ENCODE measurements at places on chromosomes 2 and 18.
A peak's percentile ranks its signal among the peaks of the same experiment; 100 is the strongest.

DNA sequence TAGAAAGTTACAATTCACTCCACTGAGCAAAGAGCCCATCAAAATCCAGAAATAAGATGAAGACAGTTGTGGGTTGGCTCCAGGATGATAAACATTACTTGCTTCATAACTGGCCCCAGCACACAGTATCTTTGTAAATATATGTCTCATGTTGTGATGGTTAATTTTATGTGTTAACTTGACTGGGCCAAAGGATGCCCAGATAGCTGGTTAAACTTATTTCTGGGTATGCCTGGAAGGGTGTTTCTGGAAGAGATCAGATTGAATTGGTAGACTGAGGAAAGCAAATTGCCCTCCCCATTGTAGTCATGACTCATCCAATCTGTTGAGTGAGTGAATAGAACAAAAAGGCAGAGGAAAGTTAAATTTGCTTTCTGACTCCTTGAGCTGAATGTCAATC, 373.8 kb downstream of the LNPK start:
- no peak overlapping the region for H3K27ac ChIP-seq
- H3K27me3 ChIP-seq: no peaks in the 10 kb centered on the region
- H3K36me3 ChIP-seq: no peaks in the 10 kb centered on the region
- no peaks in the 10 kb centered on the region for H3K4me1 ChIP-seq
- no peak overlapping the region for H3K4me3 ChIP-seq
- no peak for DNase-seq

- no peak overlapping the region for H3K4me3 ChIP-seq
- DNase-seq: no peak
- no peaks in the 10 kb centered on the region for H3K4me1 ChIP-seq
- no peak overlapping the region for H3K27ac ChIP-seq
Measured at GRCh38 chr2:112701052-112701451, 19.8 kb upstream of the NT5DC4 start.

DNA sequence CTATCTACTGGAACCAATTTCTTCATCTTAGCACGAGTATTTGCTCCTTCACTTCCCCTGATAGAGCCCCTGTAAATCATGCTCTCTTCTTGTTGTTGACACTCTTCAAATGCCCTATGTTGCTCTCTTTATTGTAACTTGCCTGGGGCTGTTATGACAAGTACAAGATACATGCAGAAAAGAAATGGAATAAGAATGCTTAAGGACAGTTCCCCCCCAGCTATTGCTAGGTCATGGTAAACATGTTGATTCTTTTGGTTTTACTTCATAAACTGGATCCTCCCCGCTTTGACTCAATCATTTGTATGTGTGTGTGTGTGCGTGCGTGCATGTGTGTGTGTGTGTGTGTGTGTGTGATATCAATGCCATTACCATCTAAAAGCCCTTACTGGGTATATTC, 368.5 kb upstream of the CNTNAP5 start:
- H3K27me3 ChIP-seq: no peaks in the 10 kb centered on the region
- H3K36me3 ChIP-seq: no peaks in the 10 kb centered on the region
- no peak overlapping the region for H3K27ac ChIP-seq
- no peak overlapping the region for H3K4me3 ChIP-seq
- H3K4me1 ChIP-seq: no peaks in the 10 kb centered on the region

DNA sequence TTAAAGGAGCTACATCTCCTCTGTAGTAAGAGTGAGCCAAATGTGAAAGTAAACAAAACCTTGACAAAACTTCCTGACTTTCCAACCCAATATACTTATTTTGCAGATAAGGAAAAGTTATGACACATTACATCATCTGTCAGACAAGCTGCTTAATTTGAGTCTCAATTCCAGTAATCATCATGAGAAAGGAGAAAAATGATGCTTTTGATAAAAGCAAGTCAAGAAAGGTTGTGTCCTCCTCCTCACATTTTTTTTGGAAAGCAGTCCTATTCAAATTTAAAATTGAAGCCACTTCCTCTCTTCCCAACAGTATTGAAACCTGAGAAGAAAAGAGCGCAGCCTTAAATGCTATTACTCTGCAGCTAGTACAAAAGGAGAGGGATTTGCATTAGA, 519.6 kb downstream of the LRP1B start:
- no peak for DNase-seq
- no peaks in the 10 kb centered on the region for H3K27me3 ChIP-seq
- peaks cover 3% of the 10 kb centered on the region for H3K4me1 ChIP-seq
- H3K36me3 ChIP-seq: no peaks in the 10 kb centered on the region
- H3K4me3 ChIP-seq: peak overlapping the region; percentile 6

- H3K36me3 ChIP-seq: no peaks in the 10 kb centered on the region
- H3K4me3 ChIP-seq: no peak overlapping the region
- no peaks in the 10 kb centered on the region for H3K27me3 ChIP-seq
Measured at GRCh38 chr18:42187611-42188380, 232.8 kb downstream of the PIK3C3 start.

DNA sequence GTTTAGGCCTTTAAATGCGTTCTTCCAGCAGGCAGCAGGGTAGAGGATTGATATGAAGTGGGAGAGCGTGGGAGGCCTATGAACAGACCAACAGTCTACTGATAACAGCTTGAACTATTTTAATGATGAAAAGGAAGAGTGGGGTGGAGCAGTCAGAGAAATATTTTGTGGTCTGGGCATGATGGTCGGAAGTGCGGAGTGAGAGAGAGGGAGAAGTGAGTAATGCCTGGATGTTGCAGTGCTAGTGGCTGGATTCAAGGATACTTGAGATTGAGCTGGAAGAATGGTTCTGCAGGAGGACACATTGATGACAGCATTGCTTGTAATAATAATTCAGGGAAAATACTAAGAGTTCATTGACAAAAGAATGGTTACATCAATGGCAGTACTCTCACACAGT, 151.0 kb upstream of the DAPL1 start:
- no peak overlapping the region for H3K4me3 ChIP-seq
- H3K4me1 ChIP-seq: no peaks in the 10 kb centered on the region
- no peak overlapping the region for H3K27ac ChIP-seq

- peak; percentile 14 for DNase-seq
- peaks cover 27% of the 10 kb centered on the region for H3K4me1 ChIP-seq
- peak overlapping the region; percentile 83 for H3K27ac ChIP-seq
- no peaks in the 10 kb centered on the region for H3K27me3 ChIP-seq
- no peak overlapping the region for H3K4me3 ChIP-seq
- no peaks in the 10 kb centered on the region for H3K36me3 ChIP-seq
Measured at GRCh38 chr2:152542995-152543481, 174.2 kb downstream of the PRPF40A start.

Data from SK-N-SH (cell line).